ENCODE measurements at places on chromosomes 7 and 10.

DNA sequence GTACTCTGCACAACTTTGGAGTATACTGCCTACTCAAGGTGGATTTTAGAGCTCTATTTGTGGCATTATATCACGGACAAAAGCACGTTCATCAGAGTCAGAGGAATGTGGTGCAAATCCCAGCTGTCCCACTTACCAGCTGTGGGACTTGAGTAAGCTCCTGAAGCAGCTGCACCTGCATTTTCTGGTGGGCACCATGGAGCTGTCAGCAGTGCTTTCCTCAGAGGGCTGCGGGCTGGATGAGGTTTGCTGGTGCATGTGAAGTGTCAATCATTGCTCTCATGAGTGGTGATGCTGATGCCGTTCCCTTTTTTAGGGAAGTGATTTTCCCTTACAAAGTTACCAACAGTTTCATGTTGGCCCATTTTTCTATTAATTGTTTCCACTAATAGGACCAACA, 53.4 kb downstream of the EGFR start:
- no peak for DNase-seq

DNA sequence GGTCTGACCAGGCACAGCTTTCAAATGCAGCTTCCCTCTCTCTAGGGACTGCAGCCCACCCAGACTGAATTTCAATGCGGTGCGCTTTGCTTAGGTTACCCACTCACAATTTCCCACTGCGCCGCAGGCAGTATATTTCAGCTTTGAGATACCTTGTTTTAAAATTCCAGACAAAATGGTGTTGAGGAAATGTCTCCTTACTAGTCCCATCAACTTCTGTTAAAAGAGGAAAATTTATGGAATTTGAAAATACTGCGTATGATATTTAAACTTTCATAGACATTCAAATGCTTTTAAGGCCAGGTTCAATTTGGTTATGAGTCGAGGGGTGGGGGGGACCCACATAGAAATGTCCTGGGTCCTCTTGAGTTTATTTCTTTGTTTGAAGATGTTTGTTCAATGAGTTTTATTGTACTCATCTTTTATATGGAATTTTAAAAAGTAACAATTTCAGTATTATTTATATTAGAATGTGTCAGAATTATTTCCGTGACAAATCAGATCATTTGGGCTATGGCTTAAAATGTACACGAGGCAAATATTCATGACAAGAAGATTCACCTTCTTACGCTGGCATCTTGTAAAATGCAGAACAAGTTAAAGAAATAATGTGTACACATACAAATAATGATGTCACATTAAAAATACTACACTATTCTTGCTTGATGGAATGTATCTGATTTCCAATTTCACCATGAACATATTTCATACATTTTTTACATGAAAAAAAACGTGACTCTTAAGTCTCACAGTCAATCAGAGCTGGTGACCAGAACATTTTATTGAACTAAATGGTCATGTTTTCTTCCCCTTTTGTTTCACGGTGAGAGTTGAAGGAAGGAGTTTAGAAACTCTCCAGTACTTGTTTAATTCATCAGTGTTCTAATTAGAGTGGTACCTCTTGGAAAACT, 1.3 kb downstream of the IKZF1 start:
- no peak for DNase-seq

GRCh38 chr7:116809636-116810266, 52.6 kb upstream of the CAPZA2 start:
- DNase-seq: no peak

- DNase-seq: no peak
Observed at GRCh38 chr10:87935290-87936141, 72.1 kb downstream of the PTEN start.

DNA sequence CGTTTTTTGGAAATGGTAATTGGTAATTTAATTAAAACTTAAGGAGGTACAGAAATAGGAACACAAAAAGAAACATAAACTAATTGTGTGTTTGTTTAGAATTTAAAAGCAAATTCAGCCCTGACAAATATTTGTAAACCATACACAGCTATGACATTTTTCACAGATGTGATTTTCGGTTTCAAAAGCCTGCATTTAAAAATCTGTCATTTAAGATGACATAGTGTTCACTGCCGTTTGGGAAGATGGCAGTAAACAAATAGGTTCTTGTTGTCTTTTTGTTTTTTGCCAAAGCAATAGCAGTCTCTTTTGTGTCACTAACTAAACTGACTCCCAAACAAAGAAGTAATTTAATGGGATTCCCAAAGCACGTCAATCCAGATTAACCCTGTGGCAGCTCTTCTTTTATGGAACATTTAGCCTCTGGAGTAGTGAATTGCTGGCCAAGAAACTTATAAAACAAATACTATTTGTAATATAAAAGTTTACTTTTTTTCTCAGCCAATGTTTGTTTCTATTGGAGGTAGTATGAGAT, 697.6 kb downstream of the PHTF2 start:
- DNase-seq: no peak

- peak; percentile 7 for DNase-seq
Observed at GRCh38 chr10:74177140-74177677, 26.2 kb downstream of the ADK start.

DNA sequence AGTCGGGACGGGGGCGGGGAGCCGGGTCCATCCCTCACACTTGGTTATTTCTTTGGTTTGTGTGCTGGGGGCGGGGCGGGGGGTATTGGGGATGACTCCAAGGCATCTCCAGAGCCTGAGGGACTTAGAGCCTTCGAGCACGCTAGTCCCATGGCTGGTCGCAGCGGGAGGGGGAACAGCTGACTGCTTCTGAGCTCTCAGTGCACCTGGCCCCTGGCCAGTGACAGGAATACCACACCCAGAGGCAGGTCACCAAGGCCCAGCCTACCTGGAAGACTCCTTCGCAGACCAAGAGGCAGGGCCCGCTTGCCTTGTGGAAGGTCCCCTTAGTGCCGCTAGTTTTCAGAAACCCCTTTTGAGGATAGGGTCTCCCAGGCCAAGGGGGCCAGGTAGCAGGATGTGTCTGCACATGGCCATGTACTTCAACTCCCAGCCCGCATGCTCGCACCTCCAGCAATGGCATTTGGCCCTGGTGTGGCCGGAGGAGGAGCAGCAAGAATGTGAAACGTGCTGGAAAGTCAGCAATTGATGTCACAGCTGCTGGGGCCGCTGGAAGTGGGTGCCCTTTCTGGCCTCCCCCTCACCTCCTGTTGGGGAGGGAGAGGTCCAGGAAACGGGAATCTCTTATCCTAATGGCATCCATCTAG, 40.3 kb downstream of the AGAP3 start:
- no peak for DNase-seq

DNA sequence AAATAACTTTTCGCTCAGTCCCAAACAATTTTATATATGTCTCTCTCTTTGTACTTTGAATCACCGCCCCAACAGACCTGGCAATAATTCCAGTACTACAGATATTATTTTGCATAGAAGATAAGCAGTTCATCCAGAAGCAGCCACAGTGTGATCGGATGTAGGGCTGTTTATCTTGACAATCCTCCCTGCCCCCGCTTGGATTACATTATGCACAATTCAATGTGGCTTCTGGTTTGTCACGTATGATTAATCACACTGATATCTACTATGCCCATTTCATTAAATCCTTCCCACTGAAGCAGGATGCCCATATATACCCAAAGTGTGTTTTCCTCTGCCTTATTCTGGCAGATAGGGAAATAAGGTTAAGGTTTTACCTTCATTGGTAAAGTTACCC, 115.2 kb downstream of the PDE1C start:
- DNase-seq: no peak

DNA sequence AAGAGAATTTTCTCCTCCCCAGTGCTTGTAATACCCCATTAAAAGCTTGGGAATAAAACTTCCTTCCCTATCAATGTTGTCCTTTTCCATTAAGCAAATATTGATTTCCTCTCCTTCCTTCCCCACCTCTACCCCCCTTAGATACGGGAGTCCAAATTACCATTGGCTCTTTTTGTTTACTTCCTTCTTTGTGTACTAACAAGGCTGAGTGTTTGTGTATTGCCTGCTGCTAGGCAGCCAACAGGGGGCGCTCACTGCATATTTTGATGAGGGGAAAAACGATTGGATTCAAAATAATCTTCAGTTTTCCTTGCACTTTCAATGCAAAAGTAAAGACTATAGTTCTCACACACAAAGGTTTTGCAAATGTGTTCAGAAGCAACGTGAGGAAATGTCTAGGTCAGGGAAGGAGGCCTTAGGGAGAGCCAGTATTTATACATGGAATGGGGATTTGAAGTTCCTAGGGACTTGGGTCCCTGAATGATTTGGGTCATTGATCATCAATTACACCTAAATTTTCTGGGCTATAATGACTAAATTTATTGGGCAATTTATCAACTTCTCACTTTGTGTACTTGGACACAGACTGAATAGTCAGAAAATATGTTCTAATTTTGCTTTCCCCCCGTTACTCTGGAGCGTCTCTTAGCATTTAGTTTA, 23.6 kb upstream of the VPS41 start:
- peak; percentile 52 for DNase-seq

- no peak for DNase-seq
Observed at GRCh38 chr10:71094712-71095390, 117.5 kb upstream of the UNC5B start.

All from CD4-positive, alpha-beta T cell (primary cell).